ENCODE measurements at places on chromosomes 12 and 14.

GRCh38 chr12:2507814-2508213, 287.0 kb upstream of the FKBP4 start:
- DNase-seq = no peak

DNA sequence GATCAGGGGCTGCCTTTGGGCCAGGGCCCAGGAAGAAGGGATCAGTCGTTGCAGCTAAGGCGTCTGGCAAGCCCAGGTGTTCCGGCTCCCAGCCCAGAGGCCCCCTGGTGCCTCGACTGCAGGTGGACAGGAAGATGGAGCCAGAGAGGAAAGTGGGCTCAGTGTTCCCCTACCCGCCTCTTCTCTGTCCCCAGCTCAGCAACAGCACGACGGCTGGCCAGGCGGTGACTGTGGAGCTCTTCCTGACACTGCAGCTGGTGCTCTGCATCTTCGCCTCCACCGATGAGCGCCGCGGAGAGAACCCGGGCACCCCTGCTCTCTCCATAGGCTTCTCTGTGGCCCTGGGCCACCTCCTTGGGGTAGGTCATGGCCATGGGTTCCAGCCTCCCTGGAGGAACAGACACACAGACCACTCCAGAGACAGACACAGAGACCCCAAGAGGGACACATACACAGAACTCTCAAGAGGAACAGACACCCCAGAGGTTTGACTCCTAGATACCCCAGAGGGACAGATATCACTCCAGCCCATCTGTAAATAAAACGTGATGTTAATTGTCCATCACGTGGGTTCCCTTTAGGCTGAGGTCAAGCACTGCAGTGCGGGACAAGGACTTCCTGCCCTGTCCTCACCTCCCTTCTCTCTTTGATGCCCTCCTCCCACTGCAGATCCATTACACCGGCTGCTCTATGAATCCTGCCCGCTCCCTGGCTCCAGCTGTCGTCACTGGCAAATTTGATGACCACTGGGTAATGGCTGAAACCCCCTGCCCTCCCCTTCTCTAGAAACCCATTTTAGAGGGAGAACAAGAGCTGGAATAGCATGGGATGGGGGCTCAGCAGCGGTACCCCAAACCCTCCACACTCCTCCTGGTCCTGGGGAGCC, 3.7 kb downstream of the AQP2 start:
- no peak for DNase-seq

DNA sequence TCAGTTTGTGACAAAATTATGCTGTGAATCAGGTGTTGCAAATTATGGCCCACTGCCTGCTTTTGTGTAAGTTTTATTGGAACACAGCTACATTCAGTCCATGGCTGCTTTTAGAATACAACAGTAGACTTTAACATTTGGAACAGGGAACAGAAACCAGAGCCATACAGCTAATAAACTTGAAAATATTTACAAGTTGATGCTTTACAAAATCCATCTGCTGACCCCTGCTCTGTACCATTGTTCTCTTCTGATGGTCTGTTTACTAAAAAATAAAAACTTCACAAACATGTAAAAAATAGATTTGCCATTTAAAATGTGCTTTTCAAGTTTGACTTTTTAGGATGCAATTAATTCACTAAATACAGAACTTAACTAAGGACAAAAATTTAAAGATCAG, 20.8 kb downstream of the PSMA3 start:
- DNase-seq = no peak

- no peak for DNase-seq
These were observed 48.0 kb downstream of the TMEM116 start for GRCh38 chr12:111964935-111965334.

GRCh38 chr14:99968191-99968920, 96.9 kb upstream of the EVL start:
- DNase-seq = no peak

- no peak for DNase-seq
These were observed 1.8 kb upstream of the TM9SF1 start for GRCh38 chr14:24197056-24197450.

- no peak for DNase-seq
These were observed 1.9 kb downstream of the GAPDH start for GRCh38 chr12:6535960-6536847.

GRCh38 chr12:76545486-76545885, 14.1 kb downstream of the OSBPL8 start:
- no peak for DNase-seq

DNA sequence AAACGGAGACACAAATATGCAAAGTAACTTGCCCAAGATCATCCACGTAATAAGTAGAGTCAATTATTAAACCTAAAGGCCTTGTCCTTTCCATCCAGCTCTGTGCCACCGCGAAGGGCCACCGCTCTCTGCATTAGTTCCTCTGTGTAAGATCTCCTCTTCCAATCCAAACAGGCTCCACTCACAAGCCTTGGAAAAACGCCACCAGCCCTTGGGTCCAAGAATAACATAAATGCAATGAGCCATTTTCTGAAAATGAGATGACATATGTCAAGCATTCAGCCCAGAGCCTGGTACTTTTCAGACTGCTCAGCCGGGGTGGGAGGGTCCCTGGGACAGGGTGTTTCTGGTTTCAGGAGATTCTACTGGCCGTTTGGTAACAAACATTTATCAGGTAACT, 30.0 kb downstream of the DGLUCY start:
- no peak for DNase-seq

DNA sequence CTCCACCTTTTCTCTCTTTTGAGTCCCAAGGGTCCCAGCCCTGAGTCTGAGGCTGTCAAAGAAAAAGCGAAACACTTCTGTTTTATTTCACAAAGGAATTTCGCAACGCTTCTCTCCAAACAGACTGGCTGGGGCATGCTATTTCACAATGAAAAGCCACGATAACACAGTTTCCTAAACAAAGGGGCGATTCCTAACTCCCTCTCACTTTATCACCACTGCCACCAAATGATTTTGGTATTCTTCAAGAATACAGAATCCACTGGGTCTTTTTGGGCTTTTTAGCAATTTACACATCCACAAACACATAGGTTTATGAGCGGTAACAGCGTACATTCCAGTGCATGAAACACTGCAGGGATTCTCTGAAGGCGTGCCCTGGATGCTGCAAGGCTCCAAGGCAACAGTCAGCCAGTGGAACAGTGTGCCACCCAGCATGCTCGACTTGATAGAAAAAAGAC, 161.2 kb downstream of the DAD1 start:
- no peak for DNase-seq

DNA sequence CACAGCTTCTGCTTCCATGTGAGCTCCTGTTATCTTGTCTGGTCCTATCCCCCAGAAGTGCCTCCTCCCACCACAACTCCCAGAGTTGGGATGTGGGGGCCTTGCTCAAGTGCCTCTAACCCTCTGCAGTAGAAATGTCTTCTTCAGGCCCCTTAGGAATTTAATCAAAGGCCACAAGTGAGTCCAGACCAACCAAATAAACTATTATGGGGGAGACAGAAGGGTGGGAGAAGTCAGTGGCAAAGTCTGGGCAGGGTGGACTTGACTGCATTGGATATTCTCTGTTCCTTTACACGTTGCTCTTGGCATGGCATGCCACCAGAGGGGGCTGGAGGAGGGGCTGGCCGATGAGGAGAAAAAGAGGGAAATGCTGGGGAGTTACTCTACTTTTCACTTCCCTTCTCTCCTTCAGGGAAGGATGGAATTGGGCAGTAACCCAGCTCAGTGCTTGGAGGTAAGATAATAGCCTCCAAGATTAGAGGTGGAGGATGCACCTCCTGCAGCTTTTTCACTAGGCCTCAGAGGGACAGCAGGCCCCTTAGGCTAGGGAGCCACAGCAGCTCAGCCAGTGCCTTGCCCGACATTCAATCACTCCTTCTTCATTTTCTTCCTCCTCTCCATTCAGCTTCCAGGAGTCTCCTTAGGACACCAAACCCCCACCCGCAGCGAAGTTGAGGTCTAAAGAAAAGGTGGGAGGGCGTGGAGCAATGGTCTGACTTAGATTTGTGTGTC, 1.2 kb upstream of the AP1G2 start:
- peak; percentile 6 for DNase-seq

DNA sequence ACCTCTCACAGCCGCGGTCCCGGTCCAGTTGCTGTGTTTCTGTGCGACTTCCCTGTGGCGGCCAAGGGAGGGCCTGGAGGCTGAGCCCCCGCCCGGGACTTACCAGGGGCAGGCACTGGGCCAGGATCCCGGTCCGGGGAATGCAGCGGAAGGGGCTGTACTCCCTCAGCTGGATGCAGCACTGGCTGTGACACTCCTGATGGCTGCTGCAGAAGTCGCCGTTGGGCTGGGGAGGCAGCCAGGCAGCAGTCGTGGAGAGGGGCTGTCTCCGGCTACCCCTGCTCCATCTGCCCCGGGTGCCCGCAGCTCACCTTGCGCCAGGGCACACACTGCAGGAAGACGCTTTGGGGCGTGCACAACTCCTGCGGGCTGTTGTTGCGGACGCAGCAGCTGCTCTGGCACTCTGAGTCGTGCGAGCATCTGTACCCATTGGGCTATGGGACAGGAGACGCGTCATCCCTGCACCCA, 6.2 kb downstream of the LRCOL1 start:
- DNase-seq = no peak

- DNase-seq = no peak
These were observed 1638.7 kb upstream of the SEL1L start for GRCh38 chr14:83172363-83172762.

DNA sequence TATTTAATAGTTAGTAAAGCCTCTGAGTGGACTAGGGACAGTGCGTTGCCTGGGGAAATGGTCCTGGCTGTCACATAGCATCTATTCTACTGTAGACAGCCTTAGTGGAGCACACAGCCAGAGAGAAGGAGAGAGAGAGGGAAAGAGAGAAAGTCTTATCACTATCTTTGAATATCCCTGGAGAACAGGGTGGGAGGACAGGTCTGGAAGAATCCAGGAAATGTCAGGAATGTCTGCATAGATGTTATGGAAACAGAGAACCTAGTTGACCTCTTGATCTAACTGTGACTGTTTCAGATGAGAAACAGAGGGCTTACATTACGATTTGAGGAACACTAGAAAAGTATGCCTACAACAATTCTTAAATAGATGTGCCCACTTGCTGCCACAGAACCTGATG, 92.8 kb downstream of the SLC15A5 start:
- no peak for DNase-seq

GRCh38 chr12:52226446-52226845, 6.6 kb upstream of the KRT7 start:
- DNase-seq = no peak

DNA sequence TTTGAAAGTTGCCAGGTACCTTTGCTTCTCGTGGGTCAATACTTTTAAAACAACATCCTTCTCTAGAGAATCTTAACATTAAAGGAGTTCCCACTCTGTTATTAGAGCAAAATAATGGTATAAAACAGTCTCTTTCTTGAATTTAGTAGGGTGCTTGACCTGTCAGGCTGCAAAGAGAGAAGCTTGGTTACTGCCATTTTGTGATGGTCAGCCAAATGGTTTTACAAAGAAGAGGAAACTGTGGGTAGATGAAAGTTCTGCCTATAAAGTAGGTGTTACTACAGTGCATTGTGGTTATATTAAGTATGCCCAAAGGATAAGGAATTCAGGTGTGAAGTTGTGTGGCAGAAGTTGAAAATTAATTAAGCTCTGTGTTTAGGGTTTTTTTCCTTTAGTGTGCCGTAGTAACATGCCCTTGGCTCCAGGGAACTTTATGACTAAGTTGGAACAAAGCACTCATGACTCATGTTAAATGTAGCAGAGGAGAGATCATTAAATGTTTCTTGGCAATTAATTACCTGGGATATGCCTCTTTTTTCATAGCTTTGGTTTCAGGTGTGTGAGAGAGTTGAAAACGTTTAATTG, 354.0 kb upstream of the KITLG start:
- DNase-seq = no peak

GRCh38 chr12:72505227-72505626, 233.1 kb downstream of the TRHDE start:
- DNase-seq = no peak

DNA sequence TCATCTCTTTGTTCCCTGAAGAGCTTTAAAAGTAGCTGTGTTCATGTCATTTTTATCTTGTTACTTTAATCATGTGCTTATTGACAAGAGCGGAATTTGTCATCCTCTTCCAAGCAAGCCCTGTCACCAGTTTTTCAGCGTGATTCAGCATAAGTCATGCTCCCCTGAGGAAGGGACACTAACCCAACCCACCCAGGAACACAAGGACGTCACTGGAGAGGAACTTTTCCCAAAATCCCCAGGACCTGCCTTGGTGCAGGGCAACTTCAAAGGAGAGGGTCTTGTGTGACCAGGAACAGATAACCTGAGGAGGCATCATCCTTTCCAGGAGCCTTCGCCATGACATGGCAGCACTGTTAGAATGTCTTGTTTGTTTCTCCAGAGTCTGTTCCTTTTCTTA, 107.1 kb upstream of the DIO3 start:
- DNase-seq = no peak

DNA sequence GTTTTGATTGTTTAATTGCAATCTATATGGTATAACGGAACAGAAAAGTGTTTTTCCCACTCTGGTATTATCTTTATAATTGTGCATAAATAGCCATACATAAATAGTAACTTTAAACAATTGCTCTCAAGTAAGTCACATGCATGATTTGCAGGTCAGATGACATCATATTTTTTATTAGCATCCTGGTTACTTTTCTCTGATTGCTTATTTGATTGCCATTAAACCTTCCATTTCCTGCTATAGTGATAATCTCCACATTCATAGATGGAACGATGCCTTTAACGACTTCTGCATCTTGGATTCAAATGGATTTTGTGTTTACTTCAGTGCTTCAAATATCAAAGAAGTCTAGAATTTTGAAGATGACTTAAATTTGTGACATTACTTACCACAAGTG, 3.5 kb upstream of the KLRK1 start:
- peak; percentile 5 for DNase-seq

- peak; percentile 12 for DNase-seq
These were observed 110.2 kb downstream of the RASSF9 start for GRCh38 chr12:85725991-85726390.

GRCh38 chr14:100056431-100056830, 8.8 kb upstream of the EVL start:
- no peak for DNase-seq

GRCh38 chr12:26125400-26126339, 833 bp upstream of the BHLHE41 start:
- peak; percentile 72 for DNase-seq

- no peak for DNase-seq
These were observed 105.4 kb downstream of the APAF1 start for GRCh38 chr12:98750511-98750910.

- DNase-seq = no peak
These were observed 34.3 kb upstream of the NCOR2 start for GRCh38 chr12:124601706-124602105.

- no peak for DNase-seq
These were observed 101.6 kb upstream of the PLEKHG7 start for GRCh38 chr12:92601176-92601575.

GRCh38 chr14:34733245-34733644, 18.9 kb upstream of the CFL2 start:
- no peak for DNase-seq

GRCh38 chr14:38866461-38866860, 236.6 kb downstream of the SEC23A start:
- peak; percentile 27 for DNase-seq

DNA sequence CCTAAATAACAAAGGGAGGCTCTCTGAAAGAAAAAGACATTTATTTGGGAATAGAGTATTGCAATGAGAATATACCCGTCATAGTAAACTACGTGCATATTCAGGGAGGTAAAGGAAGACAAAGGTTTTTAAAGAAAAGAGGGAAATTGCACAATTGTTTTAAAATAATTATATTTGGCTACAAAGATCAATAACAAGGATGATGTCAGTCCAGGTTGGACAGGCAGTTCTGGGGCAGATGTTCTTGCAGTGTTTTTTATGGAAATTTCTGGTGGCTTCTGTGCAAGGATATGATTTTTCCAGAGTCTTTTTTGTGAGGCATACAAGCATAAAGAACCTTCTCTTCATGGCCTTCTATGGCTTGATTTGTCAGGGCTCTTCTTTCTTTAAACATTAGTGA, 29.6 kb downstream of the HSD17B6 start:
- DNase-seq = no peak

- DNase-seq = no peak
These were observed 165.5 kb downstream of the TTC8 start for GRCh38 chr14:88989911-88990310.
